ENCODE measurements at places on chromosomes 4 and X.

GRCh38 chr4:8769645-8770517 lies 101.8 kb downstream of the HMX1 start:
- no peak for DNase-seq

DNA sequence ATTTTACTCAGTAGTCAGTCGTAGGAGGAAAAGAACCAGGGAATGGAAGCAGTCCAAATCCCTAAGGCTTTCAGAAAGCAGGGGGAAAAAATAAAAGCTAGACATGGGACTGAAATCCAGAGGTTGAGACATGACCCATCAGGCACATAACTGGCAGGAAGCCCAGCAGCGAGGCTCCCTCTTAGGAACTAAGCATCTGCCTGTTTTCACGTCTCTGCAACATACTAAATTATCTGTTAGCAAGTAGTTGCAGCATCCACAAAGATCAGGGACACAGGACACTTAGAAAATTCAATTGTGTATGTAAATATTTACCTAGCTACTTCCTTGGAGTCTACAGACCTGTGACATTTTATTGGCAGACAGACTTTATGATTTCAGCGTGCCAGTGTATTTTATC lies 118.0 kb upstream of the EDNRA start:
- no peak for DNase-seq

DNA sequence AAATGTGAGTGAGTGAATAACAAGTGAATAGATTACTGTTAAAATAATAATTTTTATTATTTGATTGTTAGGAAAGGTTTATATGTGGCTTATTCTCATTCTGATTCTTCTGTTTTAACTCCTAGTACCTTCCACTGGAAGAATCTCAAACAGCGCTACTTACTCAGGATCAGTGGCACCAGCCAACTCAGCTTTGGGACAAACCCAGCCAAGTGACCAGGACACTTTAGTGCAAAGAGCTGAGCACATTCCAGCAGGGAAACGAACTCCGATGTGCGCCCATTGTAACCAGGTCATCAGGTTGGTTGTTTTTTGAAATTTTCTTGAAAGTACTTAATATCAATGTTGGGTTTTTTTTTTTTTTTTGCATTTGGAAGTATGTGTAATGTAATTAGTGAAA lies 117.6 kb upstream of the BMPR1B start:
- DNase-seq: no peak

DNA sequence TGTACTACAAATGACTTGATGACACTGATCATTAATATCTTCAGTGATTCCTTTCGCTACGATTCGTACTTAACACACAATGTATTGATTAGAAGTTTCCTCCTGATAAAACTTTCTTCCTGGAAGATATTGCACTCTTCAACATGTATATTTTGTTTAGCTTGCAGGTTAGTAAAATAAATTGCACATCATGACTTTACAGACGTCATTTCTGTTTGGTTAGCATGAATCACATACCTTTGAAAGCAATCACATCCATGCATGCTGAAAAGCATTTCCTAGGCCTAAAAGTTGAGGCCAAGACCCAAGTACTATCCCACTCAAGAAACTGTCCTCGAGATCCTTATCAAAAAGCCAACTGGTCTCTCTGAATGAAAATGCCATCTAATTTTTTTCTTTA lies 1841.0 kb upstream of the PCDH7 start:
- no peak for DNase-seq

GRCh38 chrX:118780509-118780908 lies 43.1 kb upstream of the ZCCHC12 start:
- DNase-seq: no peak

DNA sequence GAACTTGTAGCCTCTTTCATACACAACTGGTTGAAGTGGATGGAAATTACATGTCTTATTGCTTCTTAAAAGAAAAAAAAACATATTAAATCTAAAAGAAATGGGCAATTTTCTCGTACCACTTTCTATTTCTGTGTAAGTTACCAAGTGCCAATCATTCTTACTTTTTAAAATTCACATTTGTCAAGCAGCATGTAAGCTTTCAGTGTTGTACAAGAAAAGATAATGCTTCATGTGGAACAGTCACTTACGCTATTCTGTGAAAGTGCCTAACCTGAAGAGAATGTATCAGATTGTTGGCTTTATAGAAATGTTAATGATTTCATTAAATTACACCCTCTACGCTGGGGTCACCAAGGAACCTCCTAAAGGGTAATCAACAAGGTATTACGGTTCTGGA lies 4.4 kb upstream of the DCTD start:
- DNase-seq: no peak

DNA sequence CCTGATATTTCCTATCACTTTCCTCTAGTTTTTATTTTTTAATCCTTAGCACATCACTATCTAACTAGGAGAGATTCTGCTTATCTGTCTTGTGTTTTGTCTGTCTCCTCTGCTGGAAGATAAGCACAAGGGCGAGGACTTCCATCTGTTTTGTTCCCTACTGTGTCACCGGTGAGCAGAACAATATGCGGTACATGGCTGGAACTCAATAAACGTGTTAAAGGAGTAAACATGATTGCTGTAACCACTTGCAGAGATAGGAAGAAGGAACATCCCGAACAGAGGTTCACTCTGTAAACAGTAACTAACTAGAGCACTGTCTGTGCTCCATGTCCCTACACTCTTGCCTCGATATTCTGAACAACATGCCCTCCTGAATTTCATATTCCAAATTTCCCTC lies 5.2 kb downstream of the HS3ST1 start:
- no peak for DNase-seq

DNA sequence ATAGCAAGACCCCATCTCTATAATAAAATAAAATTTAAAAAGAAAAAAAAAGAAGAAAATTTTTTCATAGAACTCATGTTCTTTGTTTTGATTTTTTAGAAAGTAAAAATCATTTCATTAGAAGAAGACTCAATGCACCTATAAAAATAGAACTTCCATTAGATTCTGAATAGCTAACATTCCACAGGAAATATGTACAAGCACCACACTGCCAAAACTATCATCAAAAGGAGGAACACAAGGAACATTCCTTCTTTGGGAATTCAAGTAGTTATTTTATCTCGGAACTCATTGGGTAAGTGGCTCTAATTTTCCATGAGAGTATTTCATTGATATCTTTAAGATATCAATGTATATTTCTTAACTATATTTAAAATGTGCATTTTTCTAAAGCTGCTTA lies 157.6 kb downstream of the CAMK2D start:
- no peak for DNase-seq
